ENCODE measurements at places on chromosomes 4 and X. TPM values are rescaled to one million over a fixed set of nuclear protein-coding genes. Genes with fewer than 3 reads are reported as not detected.

DNA sequence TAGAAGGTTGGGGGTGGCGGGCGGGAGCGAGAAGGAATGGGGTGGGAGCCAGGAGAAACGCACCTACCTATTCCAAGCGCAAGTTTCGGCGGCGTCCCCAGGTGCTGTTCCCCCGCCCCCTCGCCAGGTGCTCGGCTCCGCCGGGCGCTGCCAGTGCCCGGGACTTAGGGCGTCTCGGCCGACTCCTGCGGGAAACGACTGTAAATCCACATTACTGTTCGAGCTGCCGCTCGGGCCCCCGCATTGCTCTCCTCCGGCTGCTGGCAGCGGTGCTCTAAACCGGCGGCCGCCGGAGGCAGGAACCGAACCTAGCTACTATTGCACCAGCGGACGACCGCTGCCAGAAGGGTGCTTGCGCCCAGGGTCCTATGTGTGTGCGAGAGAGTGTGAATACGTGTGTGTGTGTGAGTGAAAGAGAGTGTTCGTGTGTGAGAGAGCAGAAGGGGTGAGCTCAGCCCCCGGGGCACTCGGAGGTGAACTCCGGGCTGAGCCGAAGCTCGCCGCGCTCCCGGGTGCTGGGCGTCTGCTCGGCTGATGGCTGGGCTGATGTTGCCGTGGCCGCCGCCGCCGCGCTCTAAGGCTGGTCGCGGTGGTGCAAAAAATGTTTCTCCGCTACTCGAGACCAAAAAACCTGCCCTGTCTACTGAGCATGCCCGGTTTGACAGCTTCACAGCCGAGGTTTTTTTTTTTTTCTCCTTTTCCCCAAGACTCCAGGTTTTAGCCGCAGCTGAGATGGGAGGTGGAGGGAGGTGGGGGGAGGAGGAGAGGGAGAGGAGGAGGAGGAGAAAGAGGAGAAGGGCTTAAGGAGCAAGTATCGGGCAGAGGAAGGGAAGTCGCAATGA lies 115.7 kb upstream of the TEX13C start:
- H3K4me3 ChIP-seq = peak overlapping the region; percentile 44
- no peaks in the 10 kb centered on the region for H3K36me3 ChIP-seq
- DNase-seq = no peak
- peaks cover 6% of the 10 kb centered on the region for H3K27me3 ChIP-seq
- H3K4me1 ChIP-seq = no peaks in the 10 kb centered on the region

- no peak overlapping the region for H3K4me3 ChIP-seq
- DNase-seq = no peak
- no peaks in the 10 kb centered on the region for H3K27me3 ChIP-seq
- H3K36me3 ChIP-seq = no peaks in the 10 kb centered on the region
These were observed 641.3 kb downstream of the RPA4 start for GRCh38 chrX:97524997-97525396.

- no peak overlapping the region for H3K4me3 ChIP-seq
- no peak for DNase-seq
- peaks cover 5% of the 10 kb centered on the region for H3K4me1 ChIP-seq
- H3K27ac ChIP-seq = no peak overlapping the region
These were observed 315.9 kb downstream of the MAPK10 start for GRCh38 chr4:86043755-86044592.

- H3K4me1 ChIP-seq = no peaks in the 10 kb centered on the region
- no peaks in the 10 kb centered on the region for H3K36me3 ChIP-seq
- no peak for DNase-seq
- no peak overlapping the region for H3K27ac ChIP-seq
These were observed 39.8 kb downstream of the SPCS3 start for GRCh38 chr4:176359590-176359989.

- H3K27ac ChIP-seq = no peak overlapping the region
- no peak overlapping the region for H3K4me3 ChIP-seq
- H3K4me1 ChIP-seq = no peaks in the 10 kb centered on the region
These were observed 195.1 kb upstream of the VCX start for GRCh38 chrX:7647831-7648230.

DNA sequence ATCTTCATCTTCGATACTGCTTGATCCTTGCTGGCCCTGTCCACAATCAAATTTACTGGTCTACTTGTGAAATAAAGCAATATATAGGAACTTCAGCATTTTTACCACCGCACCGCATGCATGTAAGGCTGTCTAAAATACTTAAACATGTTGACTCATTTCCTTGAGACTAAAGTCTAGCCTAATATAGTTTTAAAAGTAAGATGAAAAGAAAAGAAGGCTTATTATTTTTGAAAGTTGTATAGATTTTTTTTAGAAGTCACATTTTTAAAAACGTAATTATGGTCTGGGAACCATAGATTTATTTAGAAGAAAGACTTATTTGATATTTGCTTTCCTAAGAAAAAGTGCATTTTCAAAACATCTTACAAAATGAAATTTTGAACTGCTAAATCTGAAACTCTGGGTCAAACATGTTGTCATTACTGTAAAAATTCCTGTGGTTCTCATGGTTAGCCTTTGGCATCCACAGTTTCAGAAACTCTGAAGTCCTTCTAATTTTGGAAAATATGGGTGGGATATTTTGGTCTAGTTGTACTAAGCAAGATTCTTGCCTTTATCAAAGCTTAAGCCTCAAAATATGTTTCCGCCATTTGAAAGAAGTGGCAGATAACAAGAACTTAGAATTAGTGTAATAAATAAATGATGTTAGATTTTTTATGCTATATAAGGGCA lies 423.5 kb upstream of the CTSO start:
- H3K27me3 ChIP-seq = no peaks in the 10 kb centered on the region
- DNase-seq = no peak
- no peak overlapping the region for H3K4me3 ChIP-seq
- no peak overlapping the region for H3K27ac ChIP-seq
- no peaks in the 10 kb centered on the region for H3K36me3 ChIP-seq
- H3K4me1 ChIP-seq = no peaks in the 10 kb centered on the region

DNA sequence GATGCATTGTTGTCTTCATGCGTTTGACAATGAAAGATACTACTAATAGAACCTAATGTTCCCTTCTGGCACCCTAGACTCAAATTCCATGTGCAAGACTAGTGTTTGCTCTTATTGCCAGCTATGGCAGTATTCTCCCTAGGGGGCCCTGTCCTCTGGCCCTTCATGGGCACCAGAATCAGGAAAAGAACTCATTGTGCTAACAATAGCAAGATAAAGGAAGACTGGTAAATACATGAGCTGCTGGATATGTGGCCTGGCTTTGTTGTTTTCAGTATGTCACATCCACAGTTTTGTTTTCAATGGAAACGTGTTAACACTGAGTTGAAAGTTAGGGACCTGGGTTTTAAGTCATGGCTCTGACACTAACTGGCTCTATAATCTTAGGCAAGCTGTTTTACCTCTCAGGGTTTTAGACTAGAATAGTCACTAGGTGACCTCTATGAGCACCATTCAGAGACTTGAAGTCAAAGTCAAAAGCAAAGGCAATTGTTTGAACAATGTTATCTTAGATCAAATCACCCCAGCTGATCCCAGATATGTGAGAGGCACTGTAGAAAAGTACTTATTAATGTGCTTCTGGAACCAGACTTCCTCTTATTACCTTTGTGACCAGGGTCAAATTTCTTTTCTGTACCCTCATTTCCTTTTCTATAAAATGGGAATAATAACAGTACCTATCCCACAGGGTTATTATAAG lies 253.7 kb upstream of the DIAPH2 start:
- no peak overlapping the region for H3K4me3 ChIP-seq
- no peak overlapping the region for H3K27ac ChIP-seq
- H3K4me1 ChIP-seq = no peaks in the 10 kb centered on the region
- no peaks in the 10 kb centered on the region for H3K27me3 ChIP-seq
- H3K36me3 ChIP-seq = no peaks in the 10 kb centered on the region

DNA sequence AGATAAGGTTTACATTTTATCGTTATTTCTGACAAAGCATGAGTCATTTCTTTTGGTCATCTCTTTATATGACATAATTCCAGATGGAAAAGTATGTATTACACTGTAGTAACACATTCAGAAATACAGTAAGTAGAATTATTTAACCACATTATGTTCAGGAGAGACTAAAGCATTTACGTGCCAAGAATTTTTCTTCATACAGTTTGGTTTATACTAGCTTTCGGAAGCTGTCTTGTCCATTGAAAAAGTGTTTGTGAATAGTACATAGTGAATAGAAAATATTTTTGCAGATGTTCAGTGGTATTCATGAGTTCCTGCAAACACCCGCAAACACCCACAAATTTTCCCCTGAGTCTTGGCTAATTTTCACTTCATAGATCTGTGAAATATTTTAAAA lies 1033.0 kb upstream of the INTU start:
- no peak for DNase-seq
- no peak overlapping the region for H3K27ac ChIP-seq
- no peaks in the 10 kb centered on the region for H3K27me3 ChIP-seq
- no peaks in the 10 kb centered on the region for H3K4me1 ChIP-seq
- no peak overlapping the region for H3K4me3 ChIP-seq

DNA sequence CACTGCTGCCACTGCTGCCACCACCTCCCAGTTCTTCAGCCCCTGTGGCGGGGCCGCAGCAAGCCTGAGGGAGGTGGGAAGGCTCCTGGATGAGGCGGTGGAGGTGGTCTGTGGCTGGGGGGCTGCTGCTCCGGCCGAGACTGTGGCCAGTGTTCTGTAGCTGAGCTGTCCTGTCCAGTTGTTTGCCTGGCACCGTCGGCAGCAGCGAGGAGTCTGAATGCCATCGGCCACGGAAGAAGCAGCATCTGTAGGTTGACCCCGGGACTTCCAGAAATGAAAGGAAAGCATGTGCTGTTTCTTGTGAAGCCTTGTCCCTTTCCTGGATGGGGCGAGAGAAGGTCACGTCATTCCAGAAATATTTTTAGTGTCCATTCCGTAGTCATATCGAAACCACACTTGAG lies 3.3 kb downstream of the C4orf54 start:
- no peaks in the 10 kb centered on the region for H3K27me3 ChIP-seq
- no peaks in the 10 kb centered on the region for H3K36me3 ChIP-seq
- no peak overlapping the region for H3K27ac ChIP-seq

Gene CFAP99
- 0.32 TPM for total RNA-seq

Gene UGT8
- total RNA-seq = 63.6 TPM

Gene CDKL2
- 1.2 TPM for total RNA-seq

Gene RENBP
- 7.2 TPM for total RNA-seq

Gene NALF2
- 0.48 TPM for total RNA-seq

Gene NHS
- total RNA-seq = 10.7 TPM

Gene COL25A1
- 0.14 TPM for total RNA-seq

Gene UCHL1
- 14.6 TPM for total RNA-seq

All from transverse colon (tissue), 4 donors.